ENCODE measurements at places on chromosomes 16 and 17.

DNA sequence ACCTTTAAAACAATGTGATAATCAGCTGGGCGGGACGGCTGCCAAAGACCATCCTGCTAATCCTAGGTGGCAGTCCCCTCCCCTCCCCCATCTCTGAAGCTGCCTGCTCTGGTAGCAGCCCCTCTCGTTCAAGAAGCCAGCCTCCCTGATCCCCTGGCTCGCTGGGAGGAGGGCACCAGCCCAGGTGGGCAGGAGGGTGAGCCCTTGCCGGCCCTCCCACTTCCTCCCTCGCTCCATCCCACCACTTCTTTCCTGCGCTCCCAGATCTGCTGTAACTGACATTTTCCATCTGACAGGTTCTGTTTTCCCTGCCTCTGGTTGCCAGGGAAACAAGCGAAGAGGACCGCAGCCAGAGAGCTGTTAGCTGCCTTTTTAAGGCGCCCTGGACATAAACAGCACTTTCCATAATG lies 155.7 kb upstream of the TNRC6C start:
- DNase-seq = no peak

- no peak for DNase-seq
Observed at GRCh38 chr17:6627019-6627418, 13.5 kb downstream of the KIAA0753 start.

DNA sequence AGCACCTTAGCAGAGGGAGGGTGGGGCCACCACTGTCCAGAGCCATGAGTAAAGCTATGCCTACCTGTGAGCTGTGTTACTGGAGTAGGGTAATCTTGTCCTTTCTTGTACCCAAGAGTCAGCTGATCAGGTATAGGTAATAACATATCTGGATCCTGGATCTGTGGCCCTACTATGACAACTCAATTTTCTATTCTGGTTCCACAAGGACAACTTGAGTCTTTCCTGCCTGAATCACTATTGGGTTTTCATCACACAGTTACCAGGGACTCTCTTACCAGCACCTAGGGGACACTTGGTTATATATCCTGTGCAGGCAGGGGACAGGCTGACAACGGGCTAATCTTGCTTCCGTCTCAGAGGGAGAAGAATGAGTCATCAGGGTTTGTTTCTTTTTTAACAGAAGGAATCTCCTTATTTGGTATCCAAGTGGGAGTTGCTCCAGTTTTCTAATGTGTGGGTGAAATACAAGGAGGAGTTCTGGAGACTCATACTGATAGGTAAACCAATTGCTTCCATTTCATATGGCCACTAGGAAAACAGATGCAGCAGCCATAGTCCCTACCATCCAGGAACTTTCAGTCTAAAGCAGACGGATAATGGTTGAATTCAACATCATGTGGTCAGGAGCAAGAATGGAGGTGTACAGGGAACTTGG lies 6.8 kb downstream of the ZNF267 start:
- DNase-seq = no peak

GRCh38 chr16:50368410-50369132 lies at the start of gene BRD7:
BRD7 (minus strand) TSS chr16:50368988; CDS start chr16:50368774, 214 bp downstream.
- peak; percentile 85 for DNase-seq

DNA sequence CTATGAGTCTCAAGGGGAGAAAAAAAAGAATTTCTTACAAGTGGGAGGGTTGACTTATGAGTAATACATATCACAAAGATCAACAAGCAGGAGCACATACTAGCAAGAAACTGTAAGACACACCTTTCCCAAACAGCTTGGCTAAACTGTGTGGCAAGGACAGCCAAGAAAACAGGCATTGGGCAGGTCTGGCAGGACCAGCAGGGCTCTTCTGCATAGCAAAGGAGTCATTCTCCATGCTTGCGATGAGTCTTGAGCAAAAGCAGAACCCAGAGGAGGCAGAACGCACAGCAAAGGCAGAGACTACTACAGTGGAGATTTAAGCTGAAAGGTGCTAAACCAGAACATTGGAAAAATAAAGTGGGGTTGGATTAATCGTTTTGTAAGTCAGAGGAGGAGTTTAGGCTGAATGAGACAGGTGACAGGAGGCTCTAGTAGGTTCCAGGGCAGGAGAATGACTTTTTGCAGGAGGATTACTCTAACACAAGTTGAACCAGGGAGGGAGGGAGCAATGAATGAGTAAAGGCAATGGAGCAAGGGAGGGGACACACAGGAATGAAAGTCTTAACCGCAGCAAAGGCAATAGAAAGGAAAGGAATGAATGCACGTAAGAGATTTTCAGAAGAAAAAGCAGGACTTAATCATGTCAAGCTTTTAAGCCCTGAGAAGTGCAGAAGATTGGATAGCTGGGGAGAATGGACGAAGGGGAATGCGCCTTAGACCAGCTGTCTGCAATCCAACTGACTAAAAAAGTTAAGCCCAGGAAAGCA lies 2.7 kb downstream of the N4BP1 start:
- no peak for DNase-seq

DNA sequence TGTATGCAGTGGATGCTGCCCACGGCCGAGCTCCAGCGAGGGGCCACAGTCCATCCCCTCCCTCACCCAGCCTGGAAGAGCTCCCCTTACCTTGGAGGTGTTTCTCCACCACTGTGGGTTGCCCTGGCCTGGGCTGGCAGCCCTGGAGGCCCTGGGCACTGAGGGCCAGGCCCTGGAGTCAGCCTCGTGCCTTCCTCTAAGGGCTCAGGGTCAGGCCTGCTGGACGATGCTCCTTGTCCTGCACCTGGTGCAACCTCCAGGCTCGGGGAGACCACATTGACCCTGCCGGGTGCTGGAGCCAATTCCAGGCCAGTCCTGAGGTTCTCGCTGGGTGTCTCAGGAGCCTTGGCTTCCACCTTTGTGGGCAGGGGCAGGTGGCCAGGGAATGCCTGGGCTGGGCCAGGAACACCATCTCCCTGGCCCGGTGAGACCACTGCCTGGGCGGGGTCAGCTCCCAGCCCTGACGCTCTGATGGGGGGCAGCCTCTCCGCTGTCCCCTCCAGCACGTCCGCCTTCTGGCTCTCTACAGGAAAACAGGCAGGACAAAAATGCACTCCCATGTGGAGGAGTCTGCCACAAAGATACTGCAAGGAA lies 10.4 kb downstream of the MYLK3 start:
- no peak for DNase-seq

DNA sequence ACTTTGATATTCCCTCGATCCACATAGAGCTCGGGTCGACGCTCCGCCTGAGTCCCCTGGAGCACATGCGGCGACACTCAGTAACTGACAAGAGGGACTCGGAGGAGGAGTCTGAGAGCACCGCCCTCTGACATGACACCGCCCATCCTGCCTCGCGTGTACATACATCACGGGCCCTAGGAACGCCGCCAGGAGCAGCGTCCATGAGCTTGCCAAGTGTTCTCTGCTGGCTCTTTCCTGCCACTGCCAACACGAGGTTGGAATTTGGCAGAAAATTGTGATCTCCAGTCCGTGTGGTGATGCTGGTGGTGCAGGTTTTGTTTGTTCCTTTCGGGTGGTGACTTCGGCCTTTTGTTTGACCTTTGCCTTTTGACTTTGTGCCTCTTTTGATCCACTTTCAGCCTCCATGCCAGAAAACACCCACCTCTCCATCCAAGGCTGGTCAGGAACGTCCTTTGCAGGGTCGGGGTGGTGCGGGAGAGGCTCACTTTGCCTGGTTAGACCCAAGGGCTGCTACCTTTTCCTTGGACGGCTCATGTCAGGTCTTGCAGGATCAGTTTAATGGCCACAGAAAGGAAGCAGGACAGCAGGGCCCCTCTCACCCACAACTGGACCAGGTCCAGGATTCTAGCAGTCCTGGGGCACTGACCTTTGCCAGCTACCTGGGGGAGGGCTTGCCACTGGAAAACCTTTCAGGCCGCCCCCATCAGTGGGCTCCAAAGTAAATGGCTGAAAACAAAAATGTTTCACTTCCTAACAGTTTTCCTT lies 27.6 kb downstream of the ELAC2 start:
- no peak for DNase-seq

- no peak for DNase-seq
Observed at GRCh38 chr17:77844681-77845080, 113.8 kb upstream of the TNRC6C start.

DNA sequence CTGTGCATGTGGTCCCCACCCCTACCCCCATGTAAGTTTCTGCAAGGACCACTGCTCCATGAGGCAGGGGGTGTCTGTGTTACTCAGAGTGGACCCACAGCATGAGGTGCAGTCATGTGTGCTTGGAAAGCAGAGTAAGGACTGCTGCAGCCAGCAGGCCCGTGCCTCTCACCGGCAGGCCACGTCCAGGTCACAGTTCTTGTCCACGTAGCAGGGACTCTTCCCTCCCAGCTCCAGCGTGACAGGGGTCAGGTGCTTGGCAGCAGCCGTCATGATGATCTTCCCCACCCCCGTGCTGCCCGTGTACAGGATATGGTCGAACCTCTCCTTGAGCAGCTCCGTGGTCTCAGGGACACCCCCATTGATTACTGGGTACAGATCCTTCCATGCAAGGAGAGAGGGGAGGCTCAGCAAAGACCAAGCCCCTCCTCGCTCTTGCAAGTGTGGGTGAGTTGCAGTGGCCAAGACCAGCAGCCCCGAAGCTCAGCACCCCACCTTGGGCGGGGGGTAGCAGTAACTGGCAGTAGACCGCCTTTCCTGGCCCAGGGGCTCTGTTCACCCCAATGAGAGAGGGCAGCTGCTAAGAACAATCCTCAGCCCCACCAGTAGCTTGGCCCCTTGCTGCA lies 6.2 kb downstream of the ALDH3A1 start:
- DNase-seq = no peak

DNA sequence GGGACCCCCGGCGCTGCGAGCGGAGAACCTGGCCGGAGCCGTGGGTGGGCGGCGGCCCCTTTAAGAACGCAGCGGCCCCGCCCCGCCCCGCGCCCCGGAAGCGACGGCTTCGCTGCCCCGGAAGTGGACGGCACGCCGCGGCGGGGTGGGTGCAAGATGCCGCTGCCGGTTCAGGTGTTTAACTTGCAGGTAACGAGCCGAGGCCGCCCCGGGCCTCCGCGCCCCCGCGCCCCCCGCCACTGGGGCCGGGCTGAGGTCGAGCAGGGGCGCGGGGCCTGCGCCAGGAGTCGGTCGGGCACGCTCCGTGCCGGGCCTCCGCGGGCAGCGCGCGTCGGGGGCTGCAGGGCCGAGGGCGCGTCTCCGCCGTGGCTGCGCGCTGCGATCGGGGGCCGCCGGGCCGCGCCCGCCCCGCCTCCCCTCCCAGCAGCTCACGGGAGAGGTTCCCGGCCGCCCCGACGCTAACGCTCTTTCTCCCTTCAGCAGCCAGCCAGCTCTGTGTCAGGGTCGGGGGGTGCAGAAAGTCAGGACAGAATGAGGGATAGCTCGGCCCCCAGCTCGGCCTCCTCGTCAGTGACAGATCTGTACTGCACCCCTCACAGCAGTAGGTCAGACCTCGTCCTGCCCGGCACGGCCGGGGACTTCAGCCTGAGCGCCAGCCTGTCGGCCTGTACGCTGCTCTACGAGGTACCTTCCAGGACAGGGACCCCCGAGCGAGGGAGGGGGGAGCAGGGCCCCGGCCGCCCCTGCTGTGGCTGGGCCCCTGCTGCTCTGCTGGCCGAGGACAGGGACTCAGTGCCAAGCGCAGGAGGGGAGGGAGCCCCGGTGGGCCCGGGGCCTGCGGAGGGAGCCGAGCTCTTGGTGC lies at the start of the genes GPS1 and RFNG:
TSS of gene GPS1 (plus strand) at position 123 of the 862 bp plus-strand sequence. CDS start at position 157, 34 bp downstream.
TSS of gene RFNG (minus strand) at position 36 of the 862 bp plus-strand sequence. CDS start 45 bp downstream, outside the sequence.
- peak; percentile 87 for DNase-seq

DNA sequence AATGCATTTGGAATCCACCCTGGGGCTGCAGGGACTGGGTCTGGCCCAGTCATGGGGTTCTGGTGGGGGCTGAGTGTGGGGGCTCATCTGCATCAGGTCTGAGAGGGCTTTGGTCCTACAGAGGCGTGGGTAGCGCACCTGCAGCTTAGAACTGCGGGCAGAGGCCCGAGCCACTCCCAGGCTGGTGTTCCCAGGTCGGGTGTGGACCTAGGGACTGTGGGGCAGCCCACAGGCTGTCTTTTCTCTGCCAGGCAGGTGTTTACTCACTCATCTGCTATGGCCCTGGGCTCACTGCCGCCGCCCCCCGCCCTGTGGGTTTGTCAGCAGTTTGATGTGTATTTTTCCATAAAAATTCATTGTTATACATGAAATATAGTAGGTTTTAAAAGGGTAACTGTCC lies 27.0 kb upstream of the DOC2B start:
- DNase-seq = no peak

DNA sequence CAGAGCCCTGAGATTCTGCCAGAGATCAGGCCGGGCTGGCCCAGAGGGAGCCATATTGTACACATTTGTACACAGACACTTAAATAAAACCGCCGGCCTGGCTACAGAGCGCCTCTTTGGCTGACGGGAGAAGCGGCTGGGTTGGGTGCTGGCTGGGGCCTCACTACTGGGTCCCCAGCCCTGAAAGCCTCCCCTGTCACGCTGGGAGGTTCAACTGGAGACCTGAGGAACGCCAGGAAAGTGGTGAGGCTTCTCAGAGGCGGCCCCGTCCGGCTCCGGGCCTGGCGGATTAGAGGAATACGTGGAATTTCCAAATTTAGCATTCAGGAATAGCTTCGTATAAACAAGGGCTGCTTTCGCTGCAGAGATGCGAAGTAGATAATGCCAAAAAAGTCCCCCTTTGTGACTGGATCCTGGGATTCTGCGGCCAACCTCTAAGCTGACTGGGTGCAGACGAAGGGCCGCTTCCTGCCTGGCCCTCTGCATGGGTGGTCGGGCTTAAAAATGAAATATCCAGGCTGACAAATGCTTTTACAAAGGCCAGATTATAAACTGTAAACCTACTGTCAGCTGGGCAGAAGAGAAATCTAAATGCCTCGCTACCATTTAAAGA lies 252.4 kb downstream of the IRF8 start:
- no peak for DNase-seq

GRCh38 chr17:81681672-81682071 lies 1.9 kb downstream of the ARL16 start:
- no peak for DNase-seq

DNA sequence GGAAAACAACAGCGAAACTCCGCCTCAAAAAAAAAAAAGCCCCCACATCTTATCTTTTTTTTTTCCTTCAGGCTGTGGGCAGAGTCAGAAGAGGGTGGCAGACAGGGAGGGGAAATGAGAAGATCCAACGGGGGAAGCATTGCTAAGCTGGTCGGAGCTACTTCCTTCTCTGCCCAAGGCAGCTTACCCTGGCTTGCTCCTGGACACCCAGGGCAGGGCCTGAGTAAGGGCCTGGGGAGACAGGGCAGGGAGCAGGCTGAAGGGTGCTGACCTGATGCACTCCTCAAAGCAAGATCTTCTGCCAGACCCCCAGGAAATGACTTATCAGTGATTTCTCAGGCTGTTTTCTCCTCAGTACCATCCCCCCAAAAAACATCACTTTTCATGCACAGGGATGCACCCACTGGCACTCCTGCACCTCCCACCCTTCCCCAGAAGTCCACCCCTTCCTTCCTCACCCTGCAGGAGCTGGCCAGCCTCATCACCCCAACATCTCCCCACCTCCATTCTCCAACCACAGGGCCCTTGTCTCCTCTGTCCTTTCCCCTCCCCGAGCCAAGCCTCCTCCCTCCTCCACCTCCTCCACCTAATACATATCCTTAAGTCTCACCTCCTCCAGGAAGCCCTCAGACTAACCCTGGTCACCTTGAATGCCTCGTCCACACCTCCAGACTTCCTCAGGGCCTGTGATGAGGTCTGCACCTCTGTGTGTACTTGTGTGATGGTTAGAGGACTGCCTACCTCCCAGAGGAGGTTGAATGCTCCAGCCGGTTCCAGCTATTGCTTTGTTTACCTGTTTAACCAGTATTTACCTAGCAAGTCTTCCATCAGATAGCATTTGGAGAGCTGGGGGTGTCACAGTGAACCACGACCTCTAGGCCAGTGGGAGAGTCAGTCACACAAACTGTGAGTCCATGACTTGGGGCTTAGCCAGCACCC lies 1.2 kb upstream of the HBA1 start:
- DNase-seq = no peak

- no peak for DNase-seq
Observed at GRCh38 chr16:15874745-15875314, 13.6 kb downstream of the CEP20 start.

- DNase-seq = no peak
Observed at GRCh38 chr17:4161192-4161966, 18.4 kb downstream of the CYB5D2 start.

- DNase-seq = no peak
Observed at GRCh38 chr16:81816351-81816750, 37.3 kb downstream of the PLCG2 start.
